Cortex of kidney (tissue), 1 donor: ENCODE measurements at places on chromosomes 7 and 10.

DNA sequence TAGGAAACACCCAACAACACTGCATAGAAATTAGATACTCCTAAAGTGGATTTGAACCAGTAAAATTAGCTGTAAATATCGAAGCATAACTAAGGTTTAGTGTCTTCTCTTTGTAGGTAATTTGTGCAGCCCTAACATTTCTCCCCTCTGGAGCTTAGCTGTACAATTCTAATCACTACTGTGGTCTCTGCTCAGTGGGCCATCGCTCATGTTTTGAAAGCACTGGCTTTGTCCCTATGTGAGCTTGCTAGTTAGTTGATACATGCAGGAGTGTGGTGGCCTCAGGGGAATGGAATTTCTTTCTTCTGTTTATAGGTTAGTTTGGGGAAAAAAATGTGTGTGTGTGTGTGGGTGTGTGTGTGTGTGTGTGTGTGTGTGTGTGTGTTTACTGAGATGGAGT lies 373.1 kb downstream of the DPP6 start:
- DNase-seq = no peak

DNA sequence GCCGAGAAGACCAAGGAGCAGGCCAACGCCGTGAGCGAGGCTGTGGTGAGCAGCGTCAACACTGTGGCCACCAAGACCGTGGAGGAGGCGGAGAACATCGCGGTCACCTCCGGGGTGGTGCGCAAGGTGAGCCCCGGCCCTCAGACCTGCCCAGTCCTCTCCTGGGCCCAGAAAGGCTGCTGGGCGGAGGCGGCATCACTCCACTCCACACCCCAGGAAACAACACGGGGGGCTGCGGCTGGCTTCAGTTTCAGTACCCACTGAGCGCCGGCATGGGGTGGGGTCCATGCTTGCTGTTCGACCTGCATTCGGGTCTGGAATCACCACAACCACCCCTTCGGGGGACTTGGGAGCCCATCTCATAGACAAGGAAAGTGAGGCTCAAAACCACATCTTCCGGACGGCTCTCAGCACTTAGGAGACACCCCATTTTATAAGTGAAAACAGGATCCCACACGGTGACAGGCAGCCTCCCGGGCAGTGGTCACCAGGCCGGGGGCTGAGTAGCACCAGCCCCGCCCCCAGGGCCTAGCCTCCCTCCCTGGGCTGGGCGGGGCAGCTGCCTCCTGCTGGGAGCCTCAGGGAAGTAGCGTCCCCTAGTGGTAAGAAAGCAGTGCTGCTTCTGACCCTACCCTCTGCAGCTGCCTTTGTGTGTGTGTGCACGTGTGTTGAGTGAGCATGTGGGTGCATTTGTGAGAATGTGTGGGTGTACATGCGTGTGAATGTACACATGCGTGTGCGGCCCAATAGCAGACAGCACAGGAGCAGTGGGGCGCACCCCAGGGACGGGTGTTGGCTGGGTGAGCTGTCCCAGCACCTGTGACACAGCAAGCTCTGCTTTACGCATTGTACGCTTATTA lies 1.8 kb downstream of the SNCG start:
- DNase-seq = no peak

DNA sequence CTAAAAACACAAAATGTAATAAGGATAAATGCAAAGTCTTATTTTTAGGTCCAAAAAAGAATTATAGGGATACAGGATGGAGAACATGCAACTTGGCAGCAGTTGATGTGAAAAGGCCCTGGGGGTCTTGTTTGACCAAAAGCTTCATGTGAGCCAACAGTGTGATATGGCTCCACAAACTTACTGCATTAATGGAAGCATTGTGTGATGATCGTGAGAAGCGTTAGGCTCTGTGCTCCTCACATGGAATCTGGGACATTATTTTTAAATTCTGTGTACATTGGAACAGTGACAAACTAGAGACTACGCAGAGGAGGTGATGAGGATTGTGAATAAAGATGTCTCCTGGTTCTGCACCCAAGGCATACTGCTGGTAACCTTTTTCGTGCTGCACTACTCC lies 39.1 kb upstream of the CALD1 start:
- DNase-seq = no peak

GRCh38 chr10:121158988-121159579 lies 307.9 kb downstream of the WDR11 start:
- no peak for DNase-seq

DNA sequence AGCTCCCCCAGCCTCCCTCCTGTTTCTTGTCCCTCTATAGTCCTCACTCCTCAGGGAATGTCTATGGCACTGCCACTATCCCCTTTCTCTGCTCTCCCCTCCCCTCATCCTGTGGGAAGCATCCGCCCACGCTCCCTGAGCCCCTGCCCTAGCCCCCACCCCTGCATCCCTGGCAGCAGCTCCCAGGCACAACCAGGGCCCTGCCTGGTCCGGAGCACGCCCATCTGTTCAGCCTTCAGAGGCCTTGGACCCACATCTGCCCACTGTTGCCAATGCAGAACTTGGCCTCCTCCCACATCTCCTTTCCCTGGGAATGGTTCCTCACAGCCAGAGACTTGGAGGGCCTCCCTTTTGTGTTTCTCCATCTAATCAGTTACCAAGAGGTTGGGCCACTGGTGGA lies 20.4 kb upstream of the TBRG4 start:
- DNase-seq = no peak
